ENCODE measurements at places on chromosomes 3 and 15.

GRCh38 chr3:108060331-108060730, 30.5 kb downstream of the CD47 start:
- DNase-seq = no peak

GRCh38 chr3:141114816-141115460, 63.8 kb downstream of the SPSB4 start:
- no peak for DNase-seq

DNA sequence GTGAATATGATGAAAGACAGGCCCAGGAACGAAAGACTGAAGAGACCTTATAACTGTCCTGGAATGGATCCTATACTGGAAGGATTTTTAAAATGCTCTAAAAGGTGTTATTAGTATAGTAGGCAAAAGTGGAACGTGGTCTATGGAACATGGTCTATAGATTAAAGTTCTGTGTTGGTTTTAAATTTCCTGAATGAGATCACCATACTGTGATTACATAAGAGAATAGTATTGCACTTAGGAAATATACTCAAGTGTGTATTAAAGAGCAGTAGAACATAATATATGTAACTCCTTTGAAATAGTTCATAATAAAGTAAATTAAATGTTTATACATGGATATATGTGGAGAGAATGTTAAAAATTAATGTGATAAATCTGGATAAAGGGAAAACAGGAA, 68.2 kb downstream of the SPRED1 start:
- no peak for DNase-seq

DNA sequence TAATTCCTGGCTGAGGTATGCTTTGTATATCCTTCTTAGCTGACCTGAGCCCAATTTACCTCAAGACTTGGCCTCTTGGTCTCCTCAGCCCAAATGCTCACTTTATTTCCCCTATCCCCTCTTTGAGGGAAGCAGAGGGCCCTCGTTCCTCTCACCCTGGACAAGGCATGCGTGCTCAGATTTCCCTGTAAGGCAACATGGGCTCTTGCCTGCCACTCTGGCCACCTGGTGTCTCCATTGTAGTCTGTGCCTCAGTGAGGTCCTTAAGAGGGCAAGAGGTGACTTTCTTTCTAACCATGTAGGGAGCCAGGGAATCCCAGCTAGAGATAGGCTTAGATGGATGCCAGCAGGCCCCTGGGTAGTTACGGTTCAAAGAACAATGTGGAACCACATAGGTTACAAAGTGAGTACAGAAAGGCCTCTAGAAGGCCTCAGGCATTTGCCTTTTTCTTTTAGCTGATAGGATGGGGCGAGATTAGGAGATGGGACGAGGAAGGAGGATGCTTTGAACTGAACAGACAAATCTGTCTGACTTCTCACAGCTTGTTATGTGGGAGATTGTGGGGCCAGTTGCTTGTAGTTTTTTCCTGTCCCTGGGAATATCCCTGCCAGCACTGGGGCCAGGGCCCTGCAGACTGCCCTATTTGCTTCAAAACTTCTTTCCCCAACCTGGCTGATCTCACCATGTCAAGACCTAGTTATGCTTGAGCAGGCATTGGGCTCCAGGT, 1.1 kb upstream of the INTS14 start:
- no peak for DNase-seq

- peak; percentile 15 for DNase-seq
Observed at GRCh38 chr3:155585384-155585783, 159.5 kb downstream of the PLCH1 start.

GRCh38 chr3:60501314-60501713, 749.9 kb downstream of the FHIT start:
- no peak for DNase-seq

DNA sequence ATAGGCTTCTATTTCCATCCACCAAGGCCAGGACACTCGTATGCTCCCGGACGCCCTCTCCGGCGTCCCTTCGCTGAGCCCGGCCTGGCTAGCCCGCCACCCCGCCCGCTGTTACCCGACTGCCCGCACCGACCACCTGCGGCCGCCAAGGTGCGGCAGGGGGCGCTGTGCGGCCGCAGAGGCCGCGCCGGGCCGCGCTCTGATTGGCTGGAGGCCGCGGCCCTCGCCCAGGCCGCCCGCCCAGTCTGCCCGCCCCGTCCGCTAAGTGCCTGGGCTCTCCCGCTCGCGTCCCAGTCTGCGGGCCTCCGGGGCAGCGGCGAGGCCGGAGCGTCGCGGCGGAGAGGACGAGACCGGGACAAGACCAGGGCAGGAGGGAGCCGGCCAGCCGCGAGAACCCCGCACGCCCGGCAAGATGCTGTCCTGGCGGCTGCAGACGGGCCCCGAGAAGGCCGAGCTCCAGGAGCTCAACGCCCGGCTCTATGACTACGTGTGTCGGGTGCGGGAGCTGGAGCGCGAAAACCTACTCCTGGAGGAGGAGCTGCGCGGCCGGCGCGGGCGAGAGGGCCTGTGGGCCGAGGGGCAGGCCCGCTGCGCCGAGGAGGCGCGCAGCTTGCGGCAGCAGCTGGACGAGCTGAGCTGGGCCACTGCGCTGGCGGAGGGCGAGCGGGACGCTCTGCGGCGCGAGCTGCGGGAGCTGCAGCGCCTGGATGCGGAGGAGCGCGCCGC, at the start of gene SYNM:
Gene SYNM (plus strand): TSS at position 293 of the 726 bp plus-strand sequence. CDS start 120 bp downstream, at position 413.
- DNase-seq = no peak

GRCh38 chr3:129555153-129555550, 12.2 kb downstream of the H1-8 start:
- DNase-seq = no peak

- DNase-seq = no peak
Observed at GRCh38 chr3:72081471-72082185, 296.7 kb upstream of the PROK2 start.

DNA sequence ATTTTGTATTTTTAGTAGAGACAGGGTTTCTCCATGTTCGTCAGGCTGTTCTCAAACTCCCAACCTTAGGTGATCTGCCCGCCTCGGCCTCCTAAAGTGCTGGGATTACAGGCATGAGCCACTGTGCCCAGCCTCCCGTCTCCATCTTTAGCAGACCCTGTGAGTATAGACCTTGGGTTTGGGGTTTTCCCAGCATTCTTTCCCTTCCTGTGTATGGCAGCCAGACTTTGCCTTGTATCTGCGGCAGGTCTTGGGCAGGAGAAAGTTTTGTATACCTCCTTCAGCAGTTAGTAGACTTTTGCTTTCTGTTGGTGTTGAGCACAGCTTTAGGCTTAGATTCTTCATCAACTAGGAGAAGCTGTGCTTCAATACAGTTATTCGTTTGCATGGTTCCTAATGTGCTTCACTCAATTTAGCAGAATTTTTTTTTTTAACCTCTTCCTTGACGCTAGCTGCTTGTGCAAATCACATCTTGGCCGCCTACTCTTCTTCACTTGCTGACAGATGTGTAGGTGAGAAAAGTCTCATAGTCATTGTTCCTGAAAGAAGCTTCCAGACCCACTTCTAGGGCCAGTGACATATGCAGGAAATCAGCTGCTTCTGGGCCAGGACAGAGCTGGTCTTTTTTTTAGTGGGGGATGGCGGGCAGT, 38.4 kb downstream of the MAP2K1 start:
- DNase-seq = no peak

DNA sequence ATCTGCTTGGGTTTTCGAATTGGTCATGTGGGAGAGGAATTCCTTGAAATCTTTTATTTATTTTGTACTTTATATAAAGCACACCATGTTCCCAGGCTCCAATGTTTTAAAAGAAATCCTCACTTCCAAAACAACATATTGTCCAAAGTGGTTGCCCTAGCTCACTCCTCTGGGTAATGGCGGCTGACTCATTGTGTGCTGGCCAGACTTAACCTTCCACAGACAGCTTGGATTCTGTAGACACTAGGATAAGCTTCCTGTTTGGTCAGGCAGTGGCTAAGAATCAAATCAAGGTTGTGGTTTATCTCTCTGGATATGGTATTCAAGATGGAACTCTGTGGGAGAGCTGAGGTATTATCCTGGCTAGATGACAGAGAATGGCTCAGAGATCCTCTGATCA, 55.8 kb upstream of the FAM98B start:
- DNase-seq = peak; percentile 15

GRCh38 chr3:197364410-197365071, 66.1 kb upstream of the DLG1 start:
- no peak for DNase-seq
